ENCODE measurements at places on chromosomes 5 and 9. TPM values are rescaled to one million over a fixed set of nuclear protein-coding genes. Genes with fewer than 3 reads are reported as not detected.

Gene GKAP1
- total RNA-seq, result 1.1 TPM

GRCh38 chr5:7169240-7169878 lies 226.6 kb upstream of the ADCY2 start:
- DNase-seq, result no peak

- DNase-seq, result no peak
Observed at GRCh38 chr9:9924376-9924775, 688.4 kb downstream of the PTPRD start.

DNA sequence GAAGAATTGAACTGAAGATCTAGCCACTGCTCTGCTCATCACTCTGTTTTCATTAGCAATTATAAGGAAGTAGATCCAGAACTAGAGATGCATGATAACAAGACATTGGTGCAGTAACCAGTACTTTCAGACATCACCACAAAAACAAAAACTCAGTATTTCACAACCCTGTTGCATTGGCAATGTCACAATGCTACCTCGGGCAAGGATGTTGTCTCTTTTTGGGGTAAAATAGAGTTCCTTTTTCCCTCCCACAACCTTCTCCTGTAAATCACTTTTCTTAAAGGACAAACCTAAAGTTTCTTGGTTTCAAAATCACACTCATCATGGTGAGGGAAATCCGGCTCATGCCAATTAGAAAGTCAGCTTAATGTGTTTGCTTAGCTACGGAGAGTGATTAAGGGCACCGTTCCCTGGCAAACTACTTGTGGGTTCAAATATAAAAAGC lies 420.1 kb upstream of the MEF2C start:
- DNase-seq, result no peak

Gene PKD2L2
- total RNA-seq, result not detected

DNA sequence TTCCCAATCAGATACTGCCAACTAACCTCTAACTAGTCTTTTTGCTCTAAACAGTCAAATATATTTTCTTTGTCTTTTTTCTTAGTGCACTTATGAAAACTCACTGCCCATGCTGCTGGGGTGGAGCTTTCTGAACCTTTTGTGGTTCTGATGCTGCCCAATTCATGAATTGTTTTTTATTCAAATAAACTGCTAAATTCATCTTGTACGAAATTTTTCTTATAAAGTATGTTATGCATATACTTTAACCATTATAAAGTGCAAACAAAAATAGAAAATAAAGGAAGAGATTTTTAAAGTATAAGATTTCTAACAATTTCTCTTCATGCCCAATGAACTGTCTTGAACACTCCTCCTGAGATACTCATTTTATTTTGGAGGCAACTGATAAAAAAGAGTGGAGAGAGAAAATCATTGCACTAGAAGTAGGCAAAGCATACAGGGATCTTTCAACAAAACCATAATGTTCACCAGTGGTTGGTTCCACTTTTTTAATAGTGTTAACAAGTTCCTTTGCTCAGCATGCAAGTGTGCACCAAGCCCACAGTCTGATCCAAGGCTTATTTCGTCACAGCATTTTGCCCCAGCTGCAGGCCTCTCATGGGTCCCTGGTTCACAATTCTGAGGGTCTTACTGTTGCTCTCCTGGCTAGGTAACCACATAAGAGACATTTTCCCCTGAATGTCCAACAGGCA lies 6.2 kb upstream of the FYB1 start:
- no peak for DNase-seq

- no peak for DNase-seq
Observed at GRCh38 chr9:94301583-94301982, 26.9 kb downstream of the NUTM2F start.

Gene WDR38
- total RNA-seq, result not detected

Gene CXXC5
- total RNA-seq, result 50.2 TPM

DNA sequence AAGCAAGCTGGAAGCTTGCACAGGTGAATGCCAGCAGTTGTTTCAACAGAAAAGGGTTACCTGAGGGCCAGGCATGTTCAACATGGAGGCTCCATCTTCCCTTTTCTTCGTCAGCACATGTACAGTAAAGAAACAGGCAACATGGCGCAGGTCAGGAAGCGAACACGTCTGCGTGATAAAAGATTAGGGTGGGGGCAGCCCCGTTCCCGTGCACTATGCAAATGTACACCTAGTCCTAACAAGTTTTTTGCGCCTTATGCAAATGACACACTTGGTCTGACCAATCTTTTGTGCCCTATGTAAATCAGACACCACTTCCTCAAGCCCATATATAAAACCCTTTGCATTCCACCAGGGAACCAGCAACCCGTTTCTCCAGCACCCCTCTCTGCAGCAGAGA lies 452.1 kb upstream of the PTPRD start:
- no peak for DNase-seq

DNA sequence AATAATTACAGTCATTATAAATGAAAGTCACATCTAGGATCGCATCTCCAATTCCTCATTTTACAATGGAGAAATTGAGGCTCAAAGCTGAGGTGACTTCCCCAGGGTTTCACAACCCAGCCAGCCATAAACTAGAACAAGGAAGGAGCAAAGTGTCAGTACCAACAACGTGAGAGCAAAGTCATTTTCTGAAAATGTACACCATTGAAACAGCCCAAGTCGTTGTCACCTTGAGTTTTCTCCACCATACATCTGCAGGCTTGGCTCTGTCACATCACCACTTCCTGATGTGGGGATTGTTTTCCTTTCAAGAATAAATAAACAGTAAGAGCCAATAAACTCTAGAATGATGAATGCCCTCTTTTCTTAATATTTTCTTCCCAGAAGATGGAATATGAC lies 184.5 kb upstream of the PTGER4 start:
- DNase-seq, result no peak

Gene SNCB
- total RNA-seq, result not detected
